ENCODE measurements at places on chromosomes 3 and 15. TPM values are rescaled to one million over a fixed set of nuclear protein-coding genes. Genes with fewer than 3 reads are reported as not detected.

DNA sequence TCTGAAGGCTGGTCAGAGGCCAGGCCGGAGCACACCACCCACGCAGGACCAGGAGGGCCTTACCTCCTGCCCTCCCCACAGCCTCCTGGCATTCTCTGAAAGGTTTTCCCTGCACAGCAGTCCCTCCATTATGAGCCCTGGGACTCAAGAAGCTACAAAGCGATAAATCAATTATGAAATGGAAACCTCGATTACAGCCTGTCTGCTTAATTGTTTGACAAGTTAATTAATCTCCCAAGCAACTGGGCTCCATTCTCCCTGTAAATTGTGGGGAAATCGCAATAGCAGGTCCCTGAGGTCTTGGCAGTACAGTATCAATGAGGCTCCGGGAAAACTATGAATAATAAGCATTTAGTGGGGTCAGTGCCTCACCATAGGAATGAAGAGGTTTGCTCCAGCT, 683.5 kb downstream of the NTRK3 start:
- DNase-seq = no peak

GRCh38 chr15:34984889-34985630, 3.0 kb downstream of the ZNF770 start:
- DNase-seq = no peak

DNA sequence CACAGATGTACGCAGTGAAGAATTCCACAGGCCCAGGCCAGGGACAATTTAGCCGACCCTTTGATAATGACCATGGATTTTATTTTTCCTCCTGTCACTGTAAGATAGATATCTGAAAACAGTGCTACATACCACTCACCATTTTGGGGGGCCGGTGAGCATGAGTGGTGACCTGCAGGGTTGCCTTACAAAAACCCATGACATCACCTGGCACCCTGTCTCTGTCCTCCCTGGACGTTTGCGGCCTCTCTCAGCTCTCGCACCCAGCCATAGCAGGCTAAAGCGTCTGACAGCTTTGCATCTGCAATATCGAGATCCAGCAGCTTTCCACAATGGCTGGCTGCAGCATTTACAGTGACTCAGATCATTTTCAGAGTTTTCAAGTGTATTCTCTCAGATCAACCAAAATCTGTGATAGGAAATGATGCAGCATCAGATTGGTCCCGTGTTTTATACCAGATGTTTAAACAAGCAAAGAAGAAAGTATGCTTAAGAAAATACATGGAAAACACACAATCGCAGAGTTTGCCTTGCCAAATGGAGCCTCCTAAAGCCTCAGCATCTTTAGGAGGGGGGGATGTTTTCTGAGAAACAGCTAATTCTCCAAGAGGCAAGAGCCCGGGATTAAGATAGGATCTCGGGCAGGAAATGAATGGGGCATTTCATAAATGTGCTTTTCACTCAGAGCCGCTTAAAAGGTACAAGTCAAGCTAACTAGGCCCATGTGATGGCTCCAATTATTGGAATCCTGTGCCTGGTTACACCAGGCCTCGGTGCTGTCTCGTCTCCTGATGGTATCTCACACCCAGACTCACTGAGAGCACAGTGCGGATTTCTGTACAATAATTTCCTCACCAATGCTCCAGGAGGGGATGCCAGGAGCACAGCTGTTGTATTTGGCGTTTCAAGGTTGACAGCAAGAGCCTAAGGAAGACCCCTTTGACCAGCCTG, 257.3 kb downstream of the XXYLT1 start:
- no peak for DNase-seq

GRCh38 chr3:58591517-58592510, 14.6 kb upstream of the FAM107A start:
- DNase-seq = no peak

DNA sequence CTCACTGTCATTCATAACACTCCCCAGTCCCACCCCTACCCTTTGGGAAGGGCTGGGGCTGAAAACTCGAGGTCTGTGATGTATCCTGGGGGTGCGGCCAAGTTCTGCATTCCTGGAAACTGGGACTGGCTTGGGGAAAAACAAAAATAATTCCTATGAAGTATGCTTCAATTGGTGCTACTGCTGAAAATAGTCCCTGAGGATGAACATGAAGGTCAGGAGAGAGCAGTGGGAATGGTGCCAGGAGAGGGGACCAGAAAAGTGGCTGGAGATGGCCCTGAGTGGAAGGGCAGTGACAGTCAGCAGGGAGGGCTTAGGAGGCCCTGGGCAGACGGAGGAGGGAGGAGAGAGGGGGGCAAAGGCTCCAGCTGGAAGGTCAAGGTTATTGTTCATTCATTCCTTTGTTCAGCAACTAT, 4.8 kb upstream of the ISLR start:
- peak; percentile 82 for DNase-seq

DNA sequence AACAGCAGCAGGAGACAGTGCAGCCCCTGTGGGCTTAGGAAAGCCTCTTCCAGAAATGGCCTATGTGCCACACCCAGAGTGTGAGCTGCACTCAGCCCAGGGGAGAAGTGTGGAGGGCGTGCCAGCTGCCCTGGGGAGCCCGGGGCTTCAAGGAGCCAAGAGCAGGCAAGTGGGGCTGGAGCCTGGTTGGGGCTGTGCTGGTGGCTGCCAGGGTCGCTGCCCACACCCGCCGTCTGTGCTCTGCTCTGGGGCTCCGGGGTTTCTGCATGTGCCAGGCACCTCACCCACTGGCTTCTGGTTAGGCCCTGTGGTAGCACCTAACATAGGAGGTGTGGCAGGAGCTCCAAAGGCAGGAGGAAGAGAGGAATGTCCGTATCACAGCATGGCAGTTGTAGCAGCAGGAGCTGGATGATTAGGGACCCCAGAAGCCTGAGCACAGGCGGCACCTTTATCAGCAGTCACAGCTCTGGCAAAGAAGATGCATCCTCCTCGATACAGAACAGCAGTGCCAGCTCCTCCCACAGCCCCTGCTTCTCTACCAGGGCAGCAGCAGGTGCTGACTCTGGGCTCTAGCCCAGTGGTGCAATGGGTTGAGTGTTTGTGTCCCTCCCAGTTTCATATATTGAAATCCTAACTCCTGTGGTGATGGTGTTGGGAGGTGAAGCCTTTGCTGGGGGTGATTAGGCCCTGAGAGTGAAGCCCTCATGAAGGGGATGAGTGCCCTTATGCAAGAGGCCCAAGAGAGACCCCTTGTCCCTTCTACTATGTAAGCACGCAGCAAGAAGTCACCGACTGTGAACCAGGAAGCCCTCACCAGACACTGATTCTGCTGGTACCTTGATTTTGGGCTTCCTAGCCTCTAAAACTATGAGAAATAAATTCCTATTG, 70.0 kb upstream of the KLF13 start:
- DNase-seq = no peak

GRCh38 chr15:96254173-96254572, 76.3 kb upstream of the NR2F2 start:
- DNase-seq = no peak

GRCh38 chr3:183634707-183635106, 716 bp upstream of the KLHL24 start:
- DNase-seq = no peak

DNA sequence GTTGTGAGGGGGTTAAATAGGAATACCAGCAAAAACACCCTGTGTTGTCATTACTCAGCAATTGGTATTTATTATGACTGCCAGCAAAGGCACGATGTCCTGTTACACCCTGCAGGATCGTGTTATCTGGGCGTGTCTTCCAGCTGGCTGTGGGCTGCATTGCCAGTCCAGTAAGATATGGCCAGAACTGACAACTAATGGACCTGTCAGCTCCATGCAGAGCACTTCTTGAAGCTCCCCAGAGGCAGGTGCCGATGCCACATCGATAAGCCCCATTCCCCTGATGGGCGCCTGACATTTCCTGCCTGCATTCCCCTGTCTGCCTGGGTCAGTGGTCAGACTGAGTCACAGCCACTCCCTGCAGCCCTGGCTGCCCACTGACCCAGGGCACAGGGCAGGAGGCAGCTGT, 79.7 kb upstream of the RASGRF1 start:
- peak; percentile 76 for DNase-seq

- no peak for DNase-seq
These were observed 4.8 kb downstream of the VWA5B2 start for GRCh38 chr3:184234224-184234623.

DNA sequence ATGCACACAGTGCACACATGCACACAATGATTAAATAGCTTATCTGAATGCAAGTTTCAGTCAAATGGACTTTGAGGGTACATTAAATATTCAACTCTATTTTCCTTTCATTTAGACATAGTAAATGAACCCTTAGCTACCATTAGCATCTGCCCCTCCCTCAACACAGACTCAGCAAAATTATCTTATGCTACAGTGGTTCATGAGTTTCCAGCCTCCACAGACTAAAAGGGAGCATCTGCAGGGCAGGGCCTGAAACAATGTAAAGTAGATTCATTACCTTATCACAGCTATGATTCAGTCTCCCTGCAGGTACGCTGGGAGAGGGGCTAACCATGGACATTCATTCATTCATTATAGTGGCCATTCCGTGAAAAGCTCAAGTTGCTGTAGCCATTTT, 329.1 kb downstream of the VGLL3 start:
- DNase-seq = no peak

The SHC4 gene
- total RNA-seq = 2.6 TPM

The GOLGA6L10 gene
- not detected for total RNA-seq

The HOMER2 gene
- 22.5 TPM for total RNA-seq

The SAXO2 gene
- 4.3 TPM for total RNA-seq

The CYP1A1 gene
- total RNA-seq = not detected
